Tibial artery (tissue), 4 donors: ENCODE measurements at places on chromosomes 3 and 15.

DNA sequence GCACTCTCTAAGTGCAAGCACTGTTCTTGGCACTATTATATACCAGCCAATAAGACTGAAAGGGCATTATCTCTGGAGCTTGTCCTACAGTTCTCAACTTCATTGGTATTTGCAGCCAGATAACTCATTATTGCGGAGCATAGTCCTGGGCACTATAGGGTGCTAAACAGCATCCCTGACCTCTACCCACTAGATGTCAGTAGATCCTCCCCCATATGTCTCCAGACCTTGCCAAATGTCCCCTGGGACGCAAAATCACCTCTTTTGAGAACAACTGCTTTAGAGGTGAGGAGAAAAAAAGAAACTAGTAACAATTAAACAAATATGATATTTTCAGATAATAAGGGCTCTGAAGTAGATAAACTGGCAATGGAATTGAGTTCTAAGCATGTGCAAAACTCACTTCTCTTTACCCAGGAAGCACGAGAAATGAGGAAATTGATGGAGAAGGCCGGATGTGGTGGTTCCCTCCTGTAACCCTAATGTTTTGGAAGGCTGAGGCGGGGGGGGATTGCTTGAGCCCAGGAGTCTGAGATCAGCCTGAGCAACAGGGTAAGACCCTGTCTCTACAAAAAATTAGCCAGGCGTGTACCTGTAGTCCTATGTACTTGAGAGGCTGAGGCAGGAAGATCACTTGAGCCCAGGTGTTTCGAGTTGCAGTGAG, 61.4 kb downstream of the FRMD4B start:
- H3K4me3 ChIP-seq: no peak overlapping the region
- DNase-seq: peak; percentile 30
- H3K36me3 ChIP-seq: no peaks in the 10 kb centered on the region
- no peaks in the 10 kb centered on the region for H3K27me3 ChIP-seq
- H3K4me1 ChIP-seq: no peaks in the 10 kb centered on the region

- no peaks in the 10 kb centered on the region for H3K27me3 ChIP-seq
- no peaks in the 10 kb centered on the region for H3K36me3 ChIP-seq
- H3K4me3 ChIP-seq: no peak overlapping the region
Observed at GRCh38 chr3:99167071-99167470, 265.6 kb upstream of the DCBLD2 start.

- no peak for DNase-seq
- H3K27me3 ChIP-seq: no peaks in the 10 kb centered on the region
- peak overlapping the region; percentile 97 for H3K27ac ChIP-seq
- peaks cover 47% of the 10 kb centered on the region for H3K4me1 ChIP-seq
Observed at GRCh38 chr3:61563313-61564271, 2.2 kb downstream of the PTPRG start.

- H3K36me3 ChIP-seq: peaks cover 21% of the 10 kb centered on the region
- no peaks in the 10 kb centered on the region for H3K27me3 ChIP-seq
- H3K4me3 ChIP-seq: no peak overlapping the region
- H3K4me1 ChIP-seq: no peaks in the 10 kb centered on the region
- no peak overlapping the region for H3K27ac ChIP-seq
Observed at GRCh38 chr3:3134750-3135448, 8.2 kb downstream of the TRNT1 start.

GRCh38 chr15:80551348-80551747, 143.8 kb upstream of the ABHD17C start:
- no peaks in the 10 kb centered on the region for H3K27me3 ChIP-seq
- no peak overlapping the region for H3K4me3 ChIP-seq
- H3K4me1 ChIP-seq: peaks cover 26% of the 10 kb centered on the region
- H3K36me3 ChIP-seq: peaks cover 6% of the 10 kb centered on the region

DNA sequence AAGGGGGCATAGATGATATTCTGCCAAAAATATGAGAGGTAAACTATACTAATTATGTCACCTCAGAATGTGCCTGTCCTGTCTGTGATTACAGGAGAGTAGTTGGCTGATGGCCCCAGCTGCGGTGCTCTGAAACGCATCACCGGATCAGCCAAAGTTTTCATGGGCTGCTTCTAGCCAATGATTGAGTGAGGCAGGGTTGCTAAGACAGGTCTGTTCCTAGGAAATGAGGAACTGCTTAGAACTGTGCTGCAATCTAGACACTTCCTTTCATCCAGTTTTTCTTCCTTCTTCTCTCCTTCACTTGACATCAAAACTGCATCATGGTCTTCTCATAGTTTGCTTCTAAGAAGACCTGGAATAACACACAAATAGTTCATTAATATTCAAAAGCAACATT, 124.0 kb downstream of the KCNH8 start:
- H3K27me3 ChIP-seq: no peaks in the 10 kb centered on the region
- no peaks in the 10 kb centered on the region for H3K4me1 ChIP-seq
- no peak overlapping the region for H3K27ac ChIP-seq
- no peak overlapping the region for H3K4me3 ChIP-seq

GRCh38 chr15:80266745-80267144, 14.7 kb upstream of the CTXND1 start:
- no peaks in the 10 kb centered on the region for H3K36me3 ChIP-seq
- peak; percentile 21 for DNase-seq
- H3K4me1 ChIP-seq: no peaks in the 10 kb centered on the region
- H3K27me3 ChIP-seq: no peaks in the 10 kb centered on the region

DNA sequence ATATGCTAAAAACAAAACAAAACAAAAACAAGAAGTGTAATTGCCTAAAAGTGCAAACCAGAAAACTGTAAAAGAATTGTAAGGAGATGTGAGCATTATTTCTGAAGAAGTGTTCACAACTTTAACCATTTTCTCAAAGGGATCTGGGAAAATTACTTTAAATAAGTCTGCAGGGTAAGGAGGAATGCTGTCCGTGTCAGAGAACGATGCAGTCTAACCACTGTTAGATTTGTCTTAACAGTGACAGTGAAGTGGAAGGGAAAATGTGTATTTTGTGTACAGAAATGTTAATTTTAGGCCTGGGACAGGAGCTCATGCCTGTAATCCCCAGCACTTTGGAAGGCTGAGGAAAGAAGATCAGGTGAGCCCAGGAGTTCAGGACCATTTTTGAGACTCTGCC, 95.7 kb downstream of the DLG1 start:
- H3K36me3 ChIP-seq: no peaks in the 10 kb centered on the region
- no peaks in the 10 kb centered on the region for H3K4me1 ChIP-seq

- peaks cover 13% of the 10 kb centered on the region for H3K4me1 ChIP-seq
- peak; percentile 62 for DNase-seq
- H3K27ac ChIP-seq: peak overlapping the region; percentile 98
- no peaks in the 10 kb centered on the region for H3K36me3 ChIP-seq
- H3K4me3 ChIP-seq: peak overlapping the region; percentile 95
Observed at GRCh38 chr15:70762469-70763119, 764 bp downstream of the UACA start.

- H3K4me3 ChIP-seq: no peak overlapping the region
- DNase-seq: no peak
- no peaks in the 10 kb centered on the region for H3K36me3 ChIP-seq
- H3K4me1 ChIP-seq: no peaks in the 10 kb centered on the region
Observed at GRCh38 chr3:50388720-50389413, 29.5 kb upstream of the TMEM115 start.

DNA sequence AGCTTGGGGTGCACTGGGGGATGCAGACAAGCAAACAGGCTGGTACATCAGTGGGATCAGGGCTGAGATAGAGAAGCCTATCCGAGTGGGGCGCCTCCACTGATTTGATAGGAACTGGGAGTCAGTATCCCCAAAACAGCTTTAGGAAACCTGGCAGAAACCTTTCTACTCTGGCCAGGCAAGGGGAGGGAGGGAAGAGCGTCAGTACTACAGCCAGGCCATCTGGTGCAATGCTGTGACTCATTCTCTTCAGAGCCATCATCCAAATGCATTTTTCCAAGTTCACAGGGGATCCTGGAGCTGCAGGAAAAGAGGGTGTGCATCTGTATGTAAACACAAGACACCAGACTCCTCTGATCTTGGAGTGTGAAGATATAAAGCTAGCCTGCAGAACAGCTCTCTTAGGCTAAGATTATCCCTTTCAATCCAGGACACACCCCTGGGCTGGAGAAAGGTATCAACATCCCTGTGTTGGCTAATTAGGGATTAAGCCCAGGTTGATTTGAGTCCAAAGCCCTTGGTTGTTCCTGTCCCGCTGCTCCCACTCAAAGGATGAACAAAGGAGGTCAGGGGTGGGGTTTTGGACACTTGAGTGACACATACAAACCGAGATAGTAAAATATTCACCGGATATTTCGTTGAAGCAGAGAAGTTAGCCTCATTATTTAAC, 9.3 kb downstream of the GALNT15 start:
- no peak overlapping the region for H3K4me3 ChIP-seq
- H3K36me3 ChIP-seq: peaks cover 56% of the 10 kb centered on the region
- no peaks in the 10 kb centered on the region for H3K27me3 ChIP-seq
- no peak overlapping the region for H3K27ac ChIP-seq
- peaks cover under 1% of the 10 kb centered on the region for H3K4me1 ChIP-seq
- no peak for DNase-seq

DNA sequence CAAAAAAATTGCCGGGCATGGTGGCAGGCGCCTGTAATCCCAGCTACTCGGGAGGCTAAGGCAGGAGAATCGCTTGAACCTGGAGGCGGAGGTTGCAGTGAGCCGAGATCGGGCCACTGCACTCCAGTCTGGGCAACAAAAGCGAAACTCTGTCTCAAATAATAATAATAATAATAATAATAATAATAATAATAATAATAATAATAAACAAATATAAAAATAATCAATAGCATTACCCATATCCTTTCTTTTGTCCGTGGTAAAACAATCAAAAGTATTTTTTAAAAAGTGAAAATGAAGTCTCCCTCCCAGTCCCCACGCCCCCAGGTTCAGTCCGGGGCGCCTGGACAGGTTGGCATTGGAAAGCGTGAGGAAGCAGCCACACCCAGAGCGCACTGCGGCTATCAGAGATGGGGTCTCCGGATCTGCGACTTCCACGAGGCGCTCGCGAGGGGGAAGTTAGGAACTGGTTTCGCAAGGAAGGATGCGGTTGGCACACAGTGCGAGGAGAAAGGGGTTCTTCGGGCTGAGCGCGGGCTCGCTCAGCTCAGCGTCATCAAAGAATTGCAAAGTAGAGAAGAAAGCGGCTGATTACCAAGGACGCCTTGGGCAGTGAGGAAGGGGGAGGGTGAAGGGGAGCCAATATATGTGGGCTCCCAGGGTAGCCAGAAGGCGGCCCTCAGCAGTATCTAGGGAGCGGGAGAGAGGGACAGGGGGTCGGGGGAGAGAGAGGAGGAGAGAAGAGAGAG, 69.5 kb upstream of the EPHB3 start:
- no peaks in the 10 kb centered on the region for H3K36me3 ChIP-seq
- no peak for DNase-seq
- H3K4me3 ChIP-seq: no peak overlapping the region
- no peaks in the 10 kb centered on the region for H3K4me1 ChIP-seq
- no peak overlapping the region for H3K27ac ChIP-seq

DNA sequence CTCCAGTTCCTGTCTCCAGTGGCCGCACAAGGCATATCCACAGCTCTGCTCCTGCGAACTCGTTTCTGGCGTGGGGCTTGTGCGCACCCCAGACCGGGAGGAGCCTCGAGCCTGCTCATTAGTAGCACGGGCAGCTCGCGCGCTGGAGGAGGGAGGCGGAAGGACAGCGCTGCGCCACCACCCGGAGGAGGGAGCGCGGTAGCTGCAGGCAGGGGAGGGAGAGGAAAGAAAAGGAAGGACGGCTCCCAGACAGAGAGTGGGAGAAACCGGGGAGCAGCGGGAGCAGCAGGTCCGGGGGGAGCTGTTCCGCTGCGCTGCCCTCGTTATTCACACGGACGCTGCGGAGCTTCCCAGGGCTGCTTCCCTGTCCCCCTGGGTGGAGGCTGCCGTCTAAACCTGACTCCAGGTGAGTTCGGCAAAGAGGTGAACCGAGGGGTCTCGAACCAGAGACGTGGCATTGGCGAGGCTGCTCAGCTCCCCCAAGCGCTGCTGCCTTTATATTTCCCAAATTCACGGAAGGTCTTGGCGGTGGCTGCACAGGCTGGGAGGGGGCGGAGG, 121.3 kb upstream of the ZNF717 start:
- H3K36me3 ChIP-seq: no peaks in the 10 kb centered on the region
- H3K4me1 ChIP-seq: peaks cover 6% of the 10 kb centered on the region
- no peak overlapping the region for H3K27ac ChIP-seq
- DNase-seq: no peak

- no peaks in the 10 kb centered on the region for H3K27me3 ChIP-seq
- DNase-seq: no peak
- no peak overlapping the region for H3K4me3 ChIP-seq
- no peaks in the 10 kb centered on the region for H3K36me3 ChIP-seq
Observed at GRCh38 chr3:141707741-141708203, 30.3 kb upstream of the RNF7 start.

- peak overlapping the region; percentile 66 for H3K27ac ChIP-seq
- DNase-seq: no peak
- H3K27me3 ChIP-seq: no peaks in the 10 kb centered on the region
Observed at GRCh38 chr3:42490243-42490642, 12.2 kb upstream of the VIPR1 start.

GRCh38 chr3:89577637-89578530, 470.5 kb downstream of the EPHA3 start:
- H3K4me3 ChIP-seq: no peak overlapping the region
- H3K36me3 ChIP-seq: no peaks in the 10 kb centered on the region
- H3K27me3 ChIP-seq: no peaks in the 10 kb centered on the region
- no peak for DNase-seq

- no peaks in the 10 kb centered on the region for H3K27me3 ChIP-seq
- H3K36me3 ChIP-seq: no peaks in the 10 kb centered on the region
- H3K27ac ChIP-seq: no peak overlapping the region
- DNase-seq: no peak
- H3K4me1 ChIP-seq: no peaks in the 10 kb centered on the region
- no peak overlapping the region for H3K4me3 ChIP-seq
Observed at GRCh38 chr15:33565094-33565493, 254.3 kb downstream of the RYR3 start.

DNA sequence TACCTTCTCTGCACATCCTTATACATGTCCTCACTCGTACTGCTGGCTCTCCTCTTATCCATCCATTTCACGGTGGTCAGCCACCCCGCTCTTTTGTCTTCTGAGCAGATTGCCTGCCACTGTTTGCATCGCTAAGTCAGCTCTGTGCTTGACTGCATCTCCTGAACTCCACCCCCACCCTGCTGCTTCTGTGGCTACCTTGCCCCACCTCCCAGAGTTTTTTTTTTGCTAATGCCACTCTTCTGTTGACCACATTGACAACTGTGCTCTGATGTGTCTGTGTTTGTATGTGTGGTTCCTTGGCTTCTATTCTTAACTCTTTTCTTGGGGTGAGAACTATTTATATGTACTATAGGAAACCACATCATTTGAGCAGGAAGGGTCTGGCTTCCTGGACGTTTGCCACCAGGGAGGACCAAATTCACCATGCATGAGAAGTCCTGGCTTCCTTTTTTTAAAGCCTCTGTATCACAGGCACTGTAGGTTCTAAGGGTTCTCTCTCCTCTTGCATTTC, 12.8 kb upstream of the MTMR10 start:
- DNase-seq: no peak
- no peaks in the 10 kb centered on the region for H3K36me3 ChIP-seq
- H3K4me1 ChIP-seq: no peaks in the 10 kb centered on the region

DNA sequence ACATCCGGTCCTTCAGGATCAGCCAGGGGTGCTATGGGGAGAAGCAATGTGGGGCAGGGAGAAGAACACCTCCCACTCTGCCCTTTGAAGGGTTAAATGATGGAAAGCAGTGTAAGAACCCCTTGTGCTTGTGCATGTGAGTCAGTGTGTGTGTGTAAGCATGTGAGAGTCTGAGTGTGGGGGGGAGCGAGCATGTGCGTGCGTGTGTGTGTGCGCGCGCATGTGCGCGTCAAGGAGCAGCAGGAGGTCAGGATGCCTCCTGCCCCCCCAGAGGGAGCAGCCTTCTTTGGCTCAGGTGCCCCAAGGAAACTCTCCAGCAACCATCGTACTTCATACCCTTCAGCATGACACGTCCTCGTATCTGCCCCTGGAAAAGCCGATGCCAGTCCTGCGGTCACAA, 30.3 kb downstream of the GALNT15 start:
- H3K27me3 ChIP-seq: no peaks in the 10 kb centered on the region
- DNase-seq: no peak
- no peak overlapping the region for H3K27ac ChIP-seq
- no peak overlapping the region for H3K4me3 ChIP-seq
